ENCODE measurements at places on chromosomes 2 and 18. TPM values are rescaled to one million over a fixed set of nuclear protein-coding genes. Genes with fewer than 3 reads are reported as not detected.

The CNTNAP5 gene
- total RNA-seq, result not detected

GRCh38 chr2:23803264-23803964, 123.5 kb downstream of the ATAD2B start:
- ATAC-seq, result no peak

DNA sequence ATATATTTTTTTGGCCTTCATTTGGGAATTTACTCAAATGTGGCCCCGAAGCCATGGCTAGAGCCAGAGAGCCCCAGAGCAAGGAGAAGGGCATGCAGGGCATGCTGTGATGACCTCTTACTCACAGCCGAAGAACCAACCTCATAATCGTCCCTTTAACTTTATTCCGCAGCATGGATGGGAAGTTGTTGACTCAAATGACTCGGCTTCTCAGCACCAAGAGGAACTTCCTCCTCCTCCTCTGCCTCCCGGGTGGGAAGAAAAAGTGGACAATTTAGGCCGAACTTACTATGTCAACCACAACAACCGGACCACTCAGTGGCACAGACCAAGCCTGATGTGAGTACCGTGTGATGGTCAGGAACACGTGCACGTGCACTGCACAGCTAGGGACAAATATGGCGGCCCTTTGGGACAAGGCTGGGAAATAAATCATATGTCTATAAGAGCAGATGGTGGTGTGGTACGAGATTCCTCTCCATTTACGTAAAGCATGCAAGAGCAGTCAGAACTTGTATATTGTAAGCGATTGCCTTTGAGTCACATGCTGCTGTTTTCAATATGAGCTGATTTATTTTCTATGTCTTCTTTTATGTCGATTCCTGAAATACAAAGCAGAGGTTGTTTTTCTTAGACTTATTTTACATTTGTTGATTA, 280.9 kb downstream of the NEDD4L start:
- no peak for ATAC-seq

GRCh38 chr2:73827018-73827417, 1.7 kb upstream of the STAMBP start:
- ATAC-seq, result no peak

DNA sequence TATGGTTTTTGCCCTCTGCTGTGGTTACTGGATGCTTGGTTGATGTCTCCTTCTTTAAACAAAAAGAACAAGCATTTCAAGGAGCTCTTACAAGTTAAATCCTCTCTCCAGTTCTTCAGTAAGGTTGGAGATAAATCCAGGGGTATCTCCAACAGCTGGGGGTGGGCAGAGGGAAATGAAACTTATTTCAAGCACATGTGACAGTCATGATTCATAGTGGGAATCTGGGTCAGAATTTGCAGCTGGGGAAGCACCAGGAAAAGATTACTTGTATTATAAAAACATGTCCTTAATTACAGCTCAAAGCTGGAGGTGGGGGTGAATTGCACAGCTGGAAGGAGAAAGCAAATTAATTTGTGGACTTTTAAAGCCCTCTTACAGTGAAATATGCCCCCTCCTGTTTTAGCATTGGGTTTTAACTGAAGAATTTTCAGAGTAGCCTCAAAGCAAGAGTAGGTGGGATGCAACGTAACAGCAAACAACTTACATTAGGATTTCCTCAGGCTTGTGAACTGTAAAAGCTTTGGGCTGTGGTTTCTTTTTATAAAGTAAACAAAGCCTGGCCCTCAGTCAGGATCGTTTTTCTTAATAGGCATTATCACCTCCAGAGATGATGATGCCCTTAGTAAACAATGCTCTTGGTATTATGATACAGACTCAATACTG, 596.4 kb downstream of the NYAP2 start:
- ATAC-seq, result no peak

The ADD2 gene
- 2.0 TPM for total RNA-seq

DNA sequence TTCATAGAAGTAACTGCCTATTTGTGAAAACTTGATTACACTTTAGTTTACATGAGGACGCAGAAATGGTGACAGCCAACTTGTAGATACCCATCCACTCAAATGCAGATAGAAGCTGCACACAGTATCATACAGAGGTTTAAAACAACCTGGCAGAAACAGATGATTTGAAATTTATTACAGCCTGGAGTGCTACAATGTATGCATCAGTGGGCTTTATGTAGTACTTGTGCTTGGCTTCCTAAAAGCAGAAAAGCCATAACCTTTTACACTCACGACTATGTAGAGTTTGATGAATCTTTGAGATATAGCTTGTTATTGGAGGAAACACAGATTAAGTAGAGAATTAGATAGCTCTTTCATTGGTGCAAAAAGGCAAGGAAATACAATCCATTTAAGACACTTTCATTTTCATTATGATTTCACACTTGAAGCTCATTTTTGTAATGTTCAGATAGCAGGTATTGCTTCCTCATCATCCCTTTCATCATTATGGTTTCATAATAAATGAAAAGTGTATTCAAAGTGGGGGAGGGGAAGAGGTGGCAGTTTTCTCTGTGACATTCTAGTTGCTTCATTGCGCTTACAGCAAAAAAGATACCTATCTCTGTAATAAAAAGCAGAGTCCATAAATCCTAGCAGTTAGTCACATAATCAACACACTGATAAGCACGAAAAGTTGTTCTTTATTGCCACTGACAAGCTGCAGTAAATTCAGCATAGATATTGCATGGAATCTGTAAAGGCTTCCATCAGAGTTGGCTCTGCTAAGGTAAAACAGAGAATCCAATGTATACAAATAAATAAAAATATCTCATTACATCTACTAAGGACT, 789.8 kb upstream of the FSHR start:
- ATAC-seq, result no peak

GRCh38 chr18:8720141-8720540, 14.8 kb downstream of the MTCL1 start:
- no peak for ATAC-seq

- ATAC-seq, result no peak
These were observed 14.7 kb downstream of the CAPN13 start for GRCh38 chr2:30792521-30792920.

DNA sequence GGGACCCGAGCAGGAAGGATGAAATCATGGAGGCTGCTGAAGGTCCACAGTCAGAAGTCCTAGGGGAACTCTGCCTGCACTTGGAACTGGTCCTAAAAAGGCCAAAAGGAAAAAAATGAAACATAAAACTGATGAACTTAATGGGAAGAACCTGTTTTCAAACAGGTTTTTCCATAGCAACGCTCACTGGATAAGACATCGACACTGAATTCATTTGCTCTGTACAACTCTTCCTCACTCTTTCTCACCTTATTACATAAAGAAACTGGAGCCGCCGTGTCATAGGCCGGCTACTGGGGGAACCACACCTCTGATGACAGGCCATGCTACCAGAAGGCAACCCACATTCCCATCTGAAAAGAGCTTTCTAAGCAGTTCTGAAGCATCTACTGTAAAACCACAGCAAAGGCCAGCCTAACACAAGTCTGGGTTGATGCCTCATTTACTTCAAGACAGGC, 83.6 kb downstream of the FARSB start:
- ATAC-seq, result no peak

The TLX2 gene
- total RNA-seq, result 0.39 TPM

The PFN4 gene
- not detected for total RNA-seq

DNA sequence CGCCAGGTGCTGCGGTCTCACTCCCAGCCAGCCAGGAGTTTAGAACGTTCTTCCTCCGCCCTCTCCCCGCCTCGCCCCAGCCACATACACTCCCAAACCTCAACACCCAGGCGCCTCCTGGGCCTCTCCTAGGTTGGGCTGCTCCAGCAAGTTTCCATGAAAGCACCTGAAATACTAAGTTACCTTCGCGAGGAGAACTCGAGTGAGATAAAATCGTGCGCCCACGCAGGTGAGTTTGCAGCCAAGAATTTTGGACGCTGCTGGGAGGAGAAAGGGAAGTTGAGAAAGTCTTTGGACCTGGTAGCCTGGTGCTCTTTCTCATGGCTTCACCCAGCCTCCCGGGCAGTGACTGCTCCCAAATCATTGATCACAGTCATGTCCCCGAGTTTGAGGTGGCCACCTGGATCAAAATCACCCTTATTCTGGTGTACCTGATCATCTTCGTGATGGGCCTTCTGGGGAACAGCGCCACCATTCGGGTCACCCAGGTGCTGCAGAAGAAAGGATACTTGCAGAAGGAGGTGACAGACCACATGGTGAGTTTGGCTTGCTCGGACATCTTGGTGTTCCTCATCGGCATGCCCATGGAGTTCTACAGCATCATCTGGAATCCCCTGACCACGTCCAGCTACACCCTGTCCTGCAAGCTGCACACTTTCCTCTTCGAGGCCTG, at the start of gene GPR39:
GPR39 (plus strand) TSS at position 83 of the 673 bp plus-strand sequence.
- ATAC-seq, result no peak

The DTYMK gene
- total RNA-seq, result 107 TPM

The SPDYA gene
- 2.1 TPM for total RNA-seq

DNA sequence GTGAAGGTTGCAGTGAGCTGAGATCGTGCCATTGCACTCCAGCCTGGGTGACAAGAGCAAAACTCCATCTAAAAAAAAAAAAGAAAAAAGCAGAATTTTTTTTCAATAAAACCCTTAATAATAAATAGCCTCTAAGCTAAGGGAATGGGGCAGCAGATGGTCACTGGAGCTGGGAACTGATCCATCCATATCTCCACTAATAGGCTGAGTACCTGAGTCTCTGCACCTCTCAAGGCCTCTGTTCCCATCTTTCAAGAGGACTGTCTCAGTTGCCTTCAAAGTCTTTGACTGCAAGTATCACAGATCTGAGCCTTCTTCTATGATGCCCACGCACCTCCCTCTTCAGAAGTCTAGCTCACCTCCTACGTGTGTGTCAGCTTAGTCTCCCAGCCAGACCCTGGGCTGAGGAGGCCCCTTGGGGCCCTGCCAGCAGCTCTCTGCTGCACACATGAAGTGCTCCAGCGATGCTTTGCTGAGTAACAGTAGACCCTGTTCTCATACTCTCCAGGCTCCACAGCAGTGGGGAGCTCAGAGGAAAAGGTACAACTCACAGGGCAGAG, 32.9 kb downstream of the ST8SIA5 start:
- ATAC-seq, result no peak

GRCh38 chr18:61031626-61032025, 301.6 kb upstream of the CDH20 start:
- ATAC-seq, result no peak

DNA sequence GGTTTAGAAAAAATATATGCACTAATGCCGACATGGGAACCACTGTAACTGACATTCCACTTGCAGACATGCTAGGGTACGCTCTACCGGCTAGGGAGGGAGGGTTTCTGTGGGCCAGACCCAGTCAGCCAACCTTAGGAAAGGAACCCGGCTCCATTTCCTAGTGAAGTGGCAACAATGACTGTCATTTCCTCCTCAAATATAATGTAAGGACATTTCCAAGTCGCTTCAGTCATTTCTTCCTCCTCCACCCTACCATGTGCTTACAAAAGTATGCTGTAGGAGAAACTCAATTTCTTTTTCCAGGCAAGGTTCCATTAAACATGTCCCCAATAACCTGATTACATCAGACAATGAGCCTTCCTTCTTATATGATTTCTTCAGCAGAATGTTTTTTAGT, 64.3 kb upstream of the PSMD14 start:
- ATAC-seq, result no peak

The CSRNP3 gene
- not detected for total RNA-seq

GRCh38 chr2:75667884-75668283, 21.3 kb downstream of the MRPL19 start:
- no peak for ATAC-seq

DNA sequence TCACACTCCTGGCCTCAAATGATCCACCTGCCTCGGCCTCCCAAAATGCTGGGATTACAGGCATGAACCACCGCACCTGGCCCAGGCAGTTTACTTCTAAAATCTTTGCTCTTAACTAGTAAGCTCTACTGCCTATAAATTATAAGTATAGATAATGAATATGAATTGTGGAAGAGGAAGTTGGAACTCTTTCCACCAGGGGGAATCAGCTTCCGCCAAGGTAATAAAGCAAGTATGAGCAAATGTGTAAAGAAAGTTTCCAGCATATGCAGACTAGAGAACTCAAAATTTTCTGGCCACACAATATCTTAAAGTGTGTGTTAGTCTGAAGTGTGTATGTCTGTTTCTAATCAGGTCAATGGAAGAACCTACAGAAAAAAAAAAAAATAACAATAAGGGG, 68.1 kb downstream of the RMDN2 start:
- ATAC-seq, result no peak

GRCh38 chr18:63397349-63397748, 24.9 kb downstream of the VPS4B start:
- no peak for ATAC-seq

The WDR43 gene
- 63.7 TPM for total RNA-seq

Measured in activated T-helper 17 cell treated with anti-CD3 and anti-CD28 coated beads, Interleukin-2, amount 50 U/mL, for 72 hours (primary cell).